ENCODE measurements at places on chromosomes 1 and 21. TPM values are rescaled to one million over a fixed set of nuclear protein-coding genes. Genes with fewer than 3 reads are reported as not detected.

DNA sequence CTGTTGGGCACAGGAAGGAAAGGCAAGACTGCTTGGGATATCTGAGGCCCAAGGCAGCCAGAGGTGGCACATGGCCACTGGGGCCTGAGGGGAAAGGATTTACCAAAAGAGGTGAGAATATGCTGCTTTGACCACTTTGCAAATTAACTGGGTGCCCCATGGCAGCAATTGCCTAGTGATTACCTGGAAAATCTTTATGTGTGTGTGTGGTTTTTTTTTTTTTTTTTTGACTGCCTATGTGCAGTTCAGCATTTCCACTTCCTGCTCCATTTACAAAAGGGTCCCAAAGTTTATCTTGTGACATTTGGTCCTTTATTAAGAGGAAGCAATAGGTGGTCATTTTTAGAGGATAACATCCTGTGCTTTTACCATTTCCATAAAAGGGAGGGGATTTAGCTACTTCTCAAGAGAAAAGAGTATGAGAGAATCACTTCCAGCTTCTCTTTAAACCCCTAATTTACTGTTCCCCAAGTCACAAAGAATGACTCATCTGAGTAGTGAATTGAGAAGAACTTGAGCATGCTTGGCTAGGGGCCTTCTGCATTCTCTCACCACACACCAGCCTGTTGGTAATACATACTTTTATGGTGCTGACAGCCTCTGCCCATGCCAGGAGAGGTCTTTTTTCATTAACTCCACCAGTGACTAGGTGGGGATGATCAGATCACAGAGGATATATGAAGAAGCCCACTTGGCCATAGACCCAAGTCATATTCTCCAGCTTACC lies 52.1 kb downstream of the SYDE2 start:
- peaks cover 25% of the 10 kb centered on the region for H3K4me1 ChIP-seq
- no peaks in the 10 kb centered on the region for H3K36me3 ChIP-seq
- no peak overlapping the region for H3K27ac ChIP-seq
- H3K27me3 ChIP-seq: no peaks in the 10 kb centered on the region

GRCh38 chr1:59388191-59388590 lies 91.3 kb downstream of the FGGY start:
- H3K27ac ChIP-seq: no peak overlapping the region
- H3K4me3 ChIP-seq: no peak overlapping the region
- no peaks in the 10 kb centered on the region for H3K36me3 ChIP-seq
- DNase-seq: no peak

DNA sequence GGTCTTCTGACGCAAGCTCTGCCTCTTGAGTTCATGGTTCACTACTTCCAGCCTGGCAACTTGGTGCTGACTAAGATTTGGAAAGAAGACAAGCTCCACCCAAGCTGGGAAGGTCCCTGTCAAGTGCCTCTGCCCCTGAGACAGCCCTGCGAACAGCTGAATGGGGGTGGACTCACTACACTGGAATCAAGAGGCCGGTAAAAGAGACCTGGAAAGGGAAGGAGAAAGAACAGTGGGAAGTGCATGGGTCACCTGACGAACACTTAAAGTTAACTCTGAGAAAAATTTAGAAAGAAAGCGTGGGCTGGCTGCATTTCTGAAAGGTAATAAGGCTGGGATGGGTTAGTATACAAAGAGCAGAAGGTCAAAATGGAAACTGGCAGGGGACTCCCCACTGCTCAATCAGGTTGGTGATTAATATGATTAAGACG lies 26.1 kb upstream of the ZNF496 start:
- H3K4me3 ChIP-seq: no peak overlapping the region
- no peak for DNase-seq
- H3K27ac ChIP-seq: no peak overlapping the region
- H3K4me1 ChIP-seq: peaks cover 6% of the 10 kb centered on the region

DNA sequence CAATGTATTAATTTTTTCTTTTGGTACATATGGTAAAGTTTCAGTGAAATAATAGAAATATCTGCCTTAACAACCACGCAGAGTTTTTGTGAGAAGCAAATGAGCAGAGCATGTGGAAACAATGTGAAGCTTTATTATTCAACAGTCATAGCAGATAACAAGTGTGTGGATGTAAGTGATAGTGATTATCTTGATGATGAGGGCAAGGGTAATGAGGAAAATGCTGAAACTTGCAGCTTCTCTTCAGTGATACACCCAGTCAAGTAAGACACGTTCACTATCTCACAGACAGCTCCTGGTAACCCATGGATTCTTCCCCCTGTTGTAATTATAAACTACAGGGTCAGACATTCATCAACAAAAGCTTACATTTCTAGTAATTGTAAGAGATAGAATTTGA lies 14.6 kb upstream of the OR2L5 start:
- no peak overlapping the region for H3K4me3 ChIP-seq
- no peaks in the 10 kb centered on the region for H3K4me1 ChIP-seq
- no peak overlapping the region for H3K27ac ChIP-seq

- no peak for DNase-seq
- no peaks in the 10 kb centered on the region for H3K4me1 ChIP-seq
- no peak overlapping the region for H3K27ac ChIP-seq
- H3K4me3 ChIP-seq: no peak overlapping the region
- H3K27me3 ChIP-seq: no peaks in the 10 kb centered on the region
- no peaks in the 10 kb centered on the region for H3K36me3 ChIP-seq
Observed at GRCh38 chr1:44526295-44527073, 121.4 kb downstream of the RNF220 start.

GRCh38 chr1:178098262-178098661 lies 4.4 kb downstream of the RASAL2 start:
- no peaks in the 10 kb centered on the region for H3K36me3 ChIP-seq
- no peak overlapping the region for H3K27ac ChIP-seq
- DNase-seq: no peak
- H3K27me3 ChIP-seq: no peaks in the 10 kb centered on the region
- H3K4me3 ChIP-seq: no peak overlapping the region
- H3K4me1 ChIP-seq: peaks cover 39% of the 10 kb centered on the region

DNA sequence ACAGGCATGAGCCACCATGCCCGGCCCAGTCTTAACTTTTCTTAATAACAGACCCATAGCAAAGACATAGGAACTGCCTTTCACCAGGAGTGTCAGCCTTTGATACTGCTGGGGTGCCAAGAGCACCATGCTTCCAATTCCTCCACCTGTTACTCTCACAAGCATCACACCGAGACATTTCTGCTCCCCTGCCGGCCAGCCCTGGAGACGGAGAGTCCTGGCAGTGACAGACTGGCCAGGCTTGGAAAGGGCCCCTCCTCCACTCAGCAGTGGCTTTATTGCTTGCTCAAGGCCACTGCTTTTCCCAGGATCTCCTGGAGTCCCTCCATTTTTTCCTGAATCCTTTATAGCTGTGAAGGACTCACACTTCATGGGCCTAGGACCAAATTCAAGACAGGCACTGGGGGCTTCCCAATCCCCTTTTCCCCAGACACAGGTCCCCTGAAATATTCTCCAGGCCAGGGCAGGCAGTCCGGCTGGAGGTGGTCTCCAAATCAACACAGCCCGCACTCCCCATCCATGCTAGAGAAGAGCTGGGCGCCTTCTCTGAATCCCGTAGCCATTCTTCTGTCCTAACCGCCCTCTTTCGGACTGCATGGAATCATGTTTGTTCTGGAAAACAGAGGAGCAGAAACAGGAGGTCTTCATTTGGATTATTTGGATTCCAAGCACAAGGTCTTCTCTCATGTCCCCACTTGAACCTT lies 25.5 kb upstream of the PTPRF start:
- no peak overlapping the region for H3K27ac ChIP-seq
- no peaks in the 10 kb centered on the region for H3K27me3 ChIP-seq
- DNase-seq: no peak
- no peaks in the 10 kb centered on the region for H3K36me3 ChIP-seq
- H3K4me1 ChIP-seq: no peaks in the 10 kb centered on the region
- no peak overlapping the region for H3K4me3 ChIP-seq

- no peak overlapping the region for H3K27ac ChIP-seq
- DNase-seq: no peak
- no peak overlapping the region for H3K4me3 ChIP-seq
- H3K36me3 ChIP-seq: no peaks in the 10 kb centered on the region
Observed at GRCh38 chr1:174352883-174353608, 94.7 kb upstream of the GPR52 start.

DNA sequence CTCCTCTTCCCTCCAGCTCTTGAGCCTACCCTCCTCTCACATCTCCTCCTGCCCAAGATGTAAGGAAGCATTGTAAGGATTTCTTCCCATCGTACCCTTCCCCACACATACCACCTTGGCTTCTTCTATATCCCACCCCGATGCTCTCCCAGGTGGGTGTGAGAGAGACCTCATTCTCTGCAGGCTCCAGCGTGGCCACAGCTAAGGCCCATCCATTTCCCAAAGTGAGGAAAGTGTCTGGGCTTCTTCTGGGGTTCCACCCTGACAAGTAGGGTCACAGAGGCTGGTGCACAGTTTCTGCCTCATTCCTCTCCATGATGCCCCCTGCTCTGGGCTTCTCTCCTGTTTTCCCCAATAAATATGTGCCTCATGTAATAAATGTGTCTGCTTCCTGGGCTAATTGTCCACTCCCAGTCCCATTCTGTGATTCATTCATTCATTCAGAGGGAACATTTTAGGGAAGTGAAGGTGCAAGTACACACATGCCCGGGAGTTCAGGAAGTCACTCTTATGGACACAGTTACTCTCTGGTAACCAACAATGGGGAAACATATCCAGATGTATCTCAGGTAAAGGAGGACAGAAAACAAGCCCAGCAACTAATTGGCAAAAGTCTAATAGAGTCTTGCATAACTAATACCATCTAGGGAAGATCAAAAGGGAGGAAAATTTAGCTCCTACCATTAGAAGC lies 1.9 kb downstream of the SPRR4 start:
- no peaks in the 10 kb centered on the region for H3K27me3 ChIP-seq
- H3K4me3 ChIP-seq: no peak overlapping the region
- no peak overlapping the region for H3K27ac ChIP-seq
- DNase-seq: no peak
- H3K36me3 ChIP-seq: no peaks in the 10 kb centered on the region
- no peaks in the 10 kb centered on the region for H3K4me1 ChIP-seq

Gene CFHR3
- total RNA-seq: not detected

Gene S100A7
- not detected for total RNA-seq

Gene IVL
- not detected for total RNA-seq

DNA sequence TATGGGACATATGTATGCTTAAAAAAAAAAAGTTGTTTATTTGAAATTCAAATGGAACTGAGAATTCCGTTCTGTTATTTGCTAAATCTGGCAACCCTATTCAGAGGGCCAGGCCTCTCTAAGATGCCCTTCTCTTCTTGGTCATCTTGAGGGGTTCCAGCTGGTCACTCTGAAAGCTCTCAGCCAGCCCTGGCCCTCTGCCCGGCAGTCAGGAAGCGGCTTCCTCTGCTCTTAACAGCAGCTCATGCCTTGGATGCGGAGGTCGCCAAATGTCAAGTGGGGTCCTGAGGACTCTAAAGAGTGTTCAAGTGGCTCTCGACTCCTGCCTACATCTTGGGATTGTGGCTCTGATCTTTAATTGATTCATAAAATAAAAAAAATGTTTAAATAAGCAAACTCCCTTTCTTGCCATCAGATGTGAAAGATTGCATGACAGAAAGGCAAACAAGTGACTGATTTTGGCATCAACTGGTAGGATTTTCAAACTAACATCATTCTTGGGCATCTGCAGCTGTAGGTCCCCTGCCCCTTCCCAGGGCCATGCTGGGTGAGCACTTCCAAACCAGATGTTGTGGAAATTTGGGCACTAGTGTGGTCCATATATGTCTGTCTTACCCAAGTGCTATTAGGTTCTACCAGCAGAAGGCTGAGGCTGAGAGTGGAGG lies 130.8 kb downstream of the PRDM2 start:
- no peaks in the 10 kb centered on the region for H3K27me3 ChIP-seq
- no peak overlapping the region for H3K27ac ChIP-seq
- H3K36me3 ChIP-seq: no peaks in the 10 kb centered on the region
- no peak for DNase-seq

DNA sequence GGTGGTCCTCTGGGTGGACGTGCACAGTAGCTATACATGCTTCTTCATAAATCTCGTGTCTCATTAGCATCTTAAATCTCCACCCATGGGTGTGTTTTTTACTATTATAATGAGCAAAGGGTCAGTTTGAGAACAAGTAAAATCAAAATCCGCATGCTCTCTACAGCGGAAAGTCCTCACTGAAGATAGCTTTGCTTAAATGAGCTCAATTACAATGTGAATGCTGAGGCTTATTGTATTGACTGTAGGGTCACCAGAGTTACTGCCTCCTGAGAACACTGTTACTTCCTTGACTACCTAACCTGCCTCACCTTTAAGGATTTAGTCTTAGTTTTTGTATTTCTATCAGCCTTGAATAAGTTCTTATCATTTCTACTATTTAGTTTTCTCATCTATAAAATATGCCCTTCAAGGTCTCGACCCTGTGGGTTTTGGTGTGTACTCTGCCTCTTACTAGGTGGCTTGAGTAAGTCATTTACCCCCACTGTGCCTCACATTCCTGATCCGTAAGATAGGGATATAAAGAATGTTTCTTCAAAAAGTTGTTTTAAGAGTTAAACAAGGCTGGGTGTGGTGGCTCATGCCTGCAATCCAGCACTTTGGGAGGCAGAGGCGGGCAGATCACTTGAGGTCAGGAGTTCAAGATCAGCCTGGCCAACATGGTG lies 7.9 kb downstream of the SLAMF7 start:
- no peak overlapping the region for H3K4me3 ChIP-seq
- no peak for DNase-seq
- H3K27ac ChIP-seq: no peak overlapping the region
- no peaks in the 10 kb centered on the region for H3K36me3 ChIP-seq
- no peaks in the 10 kb centered on the region for H3K4me1 ChIP-seq
- H3K27me3 ChIP-seq: no peaks in the 10 kb centered on the region

DNA sequence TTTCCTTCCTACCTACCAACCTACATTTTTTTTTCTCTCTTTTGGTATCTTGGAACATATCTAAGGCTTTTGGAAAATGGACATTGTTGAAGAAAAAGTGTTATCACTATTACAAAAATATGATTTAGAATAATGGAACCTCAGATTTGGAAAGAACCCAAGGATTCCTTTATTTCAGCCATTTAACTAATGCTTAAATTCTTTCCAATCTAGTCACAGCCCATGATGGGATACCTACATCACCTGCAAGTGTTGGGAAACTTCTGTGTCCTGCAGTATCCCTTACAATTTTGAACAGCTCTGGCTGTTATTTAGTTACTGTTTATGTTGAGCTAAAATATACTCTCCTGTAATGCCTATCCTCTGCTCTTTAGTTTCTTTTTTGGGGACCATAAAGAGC lies 22.3 kb upstream of the APOBEC4 start:
- DNase-seq: no peak
- H3K27me3 ChIP-seq: no peaks in the 10 kb centered on the region
- H3K27ac ChIP-seq: no peak overlapping the region
- H3K4me1 ChIP-seq: peaks cover 17% of the 10 kb centered on the region
- no peak overlapping the region for H3K4me3 ChIP-seq
